Activated CD4-positive, alpha-beta T cell treated with anti-CD3 and anti-CD28 coated beads, Interleukin-2, amount 50 U/mL, for 24 hours (primary cell): ENCODE measurements at places on chromosomes 6 and 20.
A peak's percentile ranks its signal among the peaks of the same experiment; 100 is the strongest.

- DNase-seq, result no peak
Observed at GRCh38 chr20:9955646-9956045, 79.1 kb upstream of the ANKEF1 start.

GRCh38 chr6:154901876-154902552, 93.1 kb upstream of the TIAM2 start:
- no peak for DNase-seq

GRCh38 chr20:20832715-20833114, 120.3 kb upstream of the RALGAPA2 start:
- no peak for DNase-seq

- no peak for DNase-seq
Observed at GRCh38 chr20:47785311-47785853, at the start of gene SULF2. Gene SULF2, minus strand, starts transcription at chr20:47785481. Its CDS starts 28,118 bp downstream, at chr20:47757363.

- DNase-seq, result no peak
Observed at GRCh38 chr6:61909486-61909885, 376.5 kb downstream of the KHDRBS2 start.

- no peak for DNase-seq
Observed at GRCh38 chr6:45718131-45718530, 297.5 kb downstream of the CLIC5 start.

GRCh38 chr20:8082025-8082424, 50.0 kb upstream of the PLCB1 start:
- DNase-seq, result no peak

GRCh38 chr6:39496915-39497314, 174.4 kb upstream of the KCNK16 start:
- DNase-seq, result no peak

GRCh38 chr20:9550871-9551270, 36.5 kb downstream of the LAMP5 start:
- no peak for DNase-seq

DNA sequence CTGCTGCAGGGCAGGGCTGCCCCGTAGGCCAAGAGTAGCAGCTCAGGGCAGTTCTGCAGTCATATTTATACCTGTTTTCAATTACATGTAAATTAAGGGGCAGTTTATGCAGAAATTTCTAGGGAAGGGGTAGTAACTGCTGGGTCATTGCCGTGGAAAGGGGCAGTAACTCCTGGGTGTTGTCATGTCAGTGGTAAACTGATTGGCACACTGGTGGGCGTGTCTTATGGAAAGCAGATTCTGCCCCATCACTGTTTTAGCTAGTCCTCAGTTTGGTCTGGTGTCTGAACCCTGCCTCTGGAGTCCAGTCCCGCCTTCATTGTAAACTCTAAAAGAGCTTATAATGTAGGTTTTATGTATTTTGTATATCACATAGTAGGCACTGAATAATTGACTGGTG, 22.1 kb downstream of the MAP3K4 start:
- no peak for DNase-seq

GRCh38 chr20:2303673-2304072, 7.9 kb downstream of the TGM3 start:
- DNase-seq, result no peak

GRCh38 chr6:85561750-85562357, 31.8 kb downstream of the SNX14 start:
- no peak for DNase-seq

- no peak for DNase-seq
Observed at GRCh38 chr6:16776394-16777017, 15.2 kb upstream of the ATXN1 start.

- no peak for DNase-seq
Observed at GRCh38 chr20:52252664-52253063, 61.1 kb upstream of the ZFP64 start.

- DNase-seq, result no peak
Observed at GRCh38 chr6:128156321-128157111, 255.7 kb upstream of the THEMIS start.

DNA sequence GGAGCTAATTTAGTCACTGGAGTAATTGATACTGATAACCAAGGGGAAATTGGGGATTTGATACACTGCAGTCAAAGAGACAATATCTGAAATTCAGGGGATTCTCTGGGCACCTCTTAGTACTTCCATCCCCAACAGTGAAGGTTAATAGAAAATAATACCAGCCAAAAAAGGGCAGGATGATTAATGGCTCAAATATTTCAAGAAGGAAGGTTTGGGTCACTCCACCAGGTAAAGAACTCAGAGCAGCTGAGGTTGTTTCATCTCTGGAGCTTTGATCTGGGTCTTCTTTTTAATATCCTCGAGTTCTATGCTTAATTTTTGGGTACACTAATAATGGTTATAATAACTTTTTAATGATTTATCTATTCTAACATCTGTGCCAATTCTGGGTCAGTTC, 70.8 kb downstream of the CDKAL1 start:
- no peak for DNase-seq

- DNase-seq, result no peak
Observed at GRCh38 chr20:4018023-4018748, 2.8 kb upstream of the RNF24 start.

DNA sequence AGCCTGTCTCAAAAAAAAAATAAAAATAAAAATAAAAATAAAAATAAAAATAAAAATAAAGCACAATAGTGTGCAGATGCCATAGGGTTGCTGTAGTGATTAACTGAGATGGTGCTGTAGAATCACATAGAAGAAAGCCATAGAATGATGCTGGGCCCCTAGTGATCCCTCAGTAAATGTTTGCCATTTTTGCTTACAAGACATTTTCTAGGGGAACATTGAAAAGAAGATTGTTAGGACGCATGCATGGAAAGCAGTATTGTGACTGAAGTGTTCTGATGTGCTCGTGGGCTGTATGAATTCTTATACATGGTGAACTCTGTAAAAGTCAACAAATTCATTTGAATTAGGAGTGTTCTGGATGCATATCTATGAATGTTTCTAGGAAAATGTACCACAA, 22.0 kb upstream of the SAMD3 start:
- DNase-seq, result no peak

DNA sequence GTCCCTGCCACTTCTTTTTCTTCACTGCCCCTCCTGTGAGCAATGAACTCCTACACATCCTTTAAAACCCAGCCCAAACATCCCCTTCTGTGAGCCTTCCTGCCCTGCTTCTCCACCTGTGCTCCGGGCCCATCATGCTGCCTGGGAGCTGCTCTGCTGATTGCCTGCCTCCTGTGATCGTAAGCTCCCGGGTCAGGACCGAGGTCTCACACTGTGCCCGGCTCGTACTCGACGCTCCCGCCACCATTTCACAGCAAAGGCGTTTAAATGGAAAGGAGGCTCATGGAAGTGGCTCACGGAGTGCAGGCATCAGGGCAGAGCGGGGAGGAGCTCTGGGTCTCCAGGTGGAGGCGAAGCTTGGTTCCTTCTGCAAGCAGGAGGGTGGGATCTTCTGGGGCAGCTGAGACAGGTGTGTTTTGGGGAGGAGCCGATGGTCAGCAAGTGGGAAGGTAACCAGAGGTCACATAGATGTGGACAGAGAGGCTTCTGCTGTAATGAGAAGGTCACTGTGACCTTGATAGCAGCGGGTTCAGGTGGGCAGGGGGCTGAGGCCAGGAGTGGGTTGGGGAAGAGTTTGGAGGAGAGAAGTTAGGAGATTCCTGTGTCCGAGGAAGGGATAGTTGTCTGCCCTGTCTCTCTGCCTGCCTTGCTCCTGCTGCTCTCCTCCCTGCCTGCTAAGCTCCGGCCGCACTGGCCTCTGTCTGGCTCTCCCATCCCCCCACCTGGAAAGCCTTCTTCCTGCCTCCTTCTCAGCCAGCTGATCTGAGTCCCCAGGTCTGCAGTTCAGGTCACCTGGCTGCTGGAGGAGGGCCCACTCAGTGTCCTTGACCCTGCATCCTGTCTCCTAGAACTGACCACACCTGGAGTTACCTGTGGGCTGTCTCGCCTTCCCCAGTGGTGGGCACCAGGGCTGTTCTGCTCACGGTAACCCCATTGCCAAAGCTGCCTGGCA, 52.7 kb upstream of the FRMD1 start:
- no peak for DNase-seq

DNA sequence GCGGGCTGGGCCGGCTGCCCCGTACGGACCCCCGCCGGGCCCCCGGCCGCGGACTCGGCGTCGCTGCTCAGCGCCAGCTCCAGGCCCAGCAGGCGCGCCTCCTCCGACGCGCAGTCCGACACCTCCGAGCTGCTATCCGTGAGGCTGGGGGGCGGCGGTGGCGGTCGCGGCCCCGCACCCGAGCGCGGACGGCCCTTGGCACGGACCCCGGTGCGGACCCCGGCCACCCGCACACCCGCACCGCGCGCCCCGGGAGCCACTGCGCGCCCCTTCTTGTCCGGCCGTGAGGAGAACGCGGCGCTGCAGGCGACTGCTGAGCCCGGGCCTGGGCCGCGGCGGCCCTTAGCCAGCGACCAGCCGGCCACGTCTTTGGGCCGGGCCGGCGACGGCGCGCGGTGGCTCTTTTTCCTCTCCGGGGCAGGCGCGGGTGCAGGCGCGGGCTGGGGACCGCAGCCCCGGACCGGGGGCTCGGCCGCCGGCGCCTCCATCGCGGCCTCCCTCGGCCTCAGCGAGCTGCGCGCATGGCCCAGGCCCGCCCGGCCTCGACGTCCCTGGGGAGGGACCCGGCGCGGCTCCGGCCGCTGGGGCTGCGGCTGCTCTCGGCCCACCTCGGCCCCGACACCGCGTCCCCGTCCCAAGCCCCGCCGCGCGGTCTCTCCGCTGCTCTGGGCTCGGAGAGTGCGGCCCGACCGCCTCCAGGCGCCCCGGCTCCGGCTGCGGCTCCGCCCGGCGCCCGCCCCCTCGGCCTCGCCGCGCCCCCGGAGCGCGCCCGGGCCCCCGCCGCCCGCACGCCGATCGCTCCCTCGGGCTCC, 12.9 kb upstream of the TLDC2 start:
- no peak for DNase-seq

DNA sequence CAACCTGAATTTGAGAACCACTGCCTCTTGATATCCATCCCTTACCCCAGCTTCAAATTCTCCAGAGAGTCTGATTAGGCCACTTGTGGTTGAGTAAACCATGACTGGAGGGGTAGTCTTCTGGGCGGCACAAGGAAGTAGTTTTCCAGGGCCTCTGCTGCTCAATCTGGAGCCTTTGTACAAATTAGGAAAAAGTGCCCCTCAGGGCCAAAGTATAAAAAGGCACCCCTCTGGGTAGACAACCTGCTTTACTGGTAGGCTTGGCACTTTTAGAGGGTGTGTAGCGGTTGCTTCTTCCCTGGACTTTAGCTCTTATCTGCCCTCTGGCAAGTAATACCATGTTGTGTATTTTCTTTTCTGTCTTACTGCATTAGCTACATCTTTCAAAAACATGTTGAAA, 32.9 kb upstream of the RPL7L1 start:
- DNase-seq, result no peak

DNA sequence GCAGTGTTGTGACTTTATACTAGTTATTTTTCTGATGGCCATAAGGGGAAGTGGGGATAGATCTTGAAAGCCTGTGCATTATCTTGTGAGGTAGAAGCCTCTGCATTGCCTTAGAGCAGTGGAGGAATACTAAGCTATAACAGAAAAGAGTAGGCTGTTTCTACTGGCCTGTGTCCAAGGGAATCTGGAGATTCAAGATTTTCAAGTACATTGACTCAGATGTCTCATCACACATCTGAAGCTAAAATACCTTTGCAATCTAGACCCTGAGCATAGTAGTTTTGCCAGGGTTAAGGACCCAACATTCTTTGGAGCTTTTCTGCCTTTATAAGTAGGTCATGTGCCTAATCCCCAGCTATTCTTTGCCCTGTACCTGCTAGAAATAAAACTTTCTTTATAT, 272.3 kb downstream of the TENT5A start:
- DNase-seq, result no peak

DNA sequence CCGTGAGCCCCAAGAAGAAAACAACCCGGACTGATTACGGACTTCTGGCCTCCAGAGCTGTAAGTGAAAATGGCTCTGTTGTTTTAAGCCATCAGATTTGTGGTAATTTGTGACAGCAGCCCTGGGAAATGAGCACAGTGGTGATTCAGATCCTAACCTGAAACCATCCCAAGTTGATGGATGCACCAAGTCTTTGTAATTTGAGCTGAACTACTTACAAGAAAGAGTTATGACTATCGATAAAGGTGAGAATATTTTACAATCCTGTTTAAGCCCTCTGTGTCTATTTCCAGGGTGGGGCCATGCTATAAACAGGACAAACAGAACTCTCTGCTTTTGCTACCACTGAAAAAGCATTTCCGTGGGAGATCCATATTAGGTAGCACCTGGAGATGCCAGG, 19.1 kb upstream of the RIN2 start:
- no peak for DNase-seq

DNA sequence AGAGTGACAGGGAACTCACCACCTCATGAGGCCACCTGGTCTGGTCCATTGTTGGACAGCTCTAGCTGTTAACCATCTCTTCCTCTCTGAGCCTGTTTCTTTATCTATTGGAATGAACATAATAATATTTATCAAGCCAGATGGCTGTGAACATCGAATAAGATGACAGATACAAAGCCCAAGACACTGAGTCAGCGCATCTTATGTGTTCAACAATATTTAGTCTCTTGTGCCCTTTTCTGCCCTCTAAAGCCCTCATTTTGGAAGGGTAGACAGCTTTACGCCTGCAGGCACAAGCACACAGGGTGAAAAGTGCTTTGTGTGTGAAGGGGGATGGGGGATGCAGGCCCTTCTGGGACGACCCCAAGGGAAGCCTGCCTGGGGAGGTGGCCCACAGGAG, 164.0 kb downstream of the GRM4 start:
- DNase-seq, result no peak

- DNase-seq, result no peak
Observed at GRCh38 chr6:72699159-72699558, 77.3 kb downstream of the KCNQ5 start.

- peak; percentile 22 for DNase-seq
Observed at GRCh38 chr6:11710311-11710761, 68.3 kb downstream of the ADTRP start.

GRCh38 chr20:34452281-34452982, 63.8 kb upstream of the DYNLRB1 start:
- DNase-seq, result no peak

- no peak for DNase-seq
Observed at GRCh38 chr6:24272553-24272952, 85.3 kb downstream of the DCDC2 start.

DNA sequence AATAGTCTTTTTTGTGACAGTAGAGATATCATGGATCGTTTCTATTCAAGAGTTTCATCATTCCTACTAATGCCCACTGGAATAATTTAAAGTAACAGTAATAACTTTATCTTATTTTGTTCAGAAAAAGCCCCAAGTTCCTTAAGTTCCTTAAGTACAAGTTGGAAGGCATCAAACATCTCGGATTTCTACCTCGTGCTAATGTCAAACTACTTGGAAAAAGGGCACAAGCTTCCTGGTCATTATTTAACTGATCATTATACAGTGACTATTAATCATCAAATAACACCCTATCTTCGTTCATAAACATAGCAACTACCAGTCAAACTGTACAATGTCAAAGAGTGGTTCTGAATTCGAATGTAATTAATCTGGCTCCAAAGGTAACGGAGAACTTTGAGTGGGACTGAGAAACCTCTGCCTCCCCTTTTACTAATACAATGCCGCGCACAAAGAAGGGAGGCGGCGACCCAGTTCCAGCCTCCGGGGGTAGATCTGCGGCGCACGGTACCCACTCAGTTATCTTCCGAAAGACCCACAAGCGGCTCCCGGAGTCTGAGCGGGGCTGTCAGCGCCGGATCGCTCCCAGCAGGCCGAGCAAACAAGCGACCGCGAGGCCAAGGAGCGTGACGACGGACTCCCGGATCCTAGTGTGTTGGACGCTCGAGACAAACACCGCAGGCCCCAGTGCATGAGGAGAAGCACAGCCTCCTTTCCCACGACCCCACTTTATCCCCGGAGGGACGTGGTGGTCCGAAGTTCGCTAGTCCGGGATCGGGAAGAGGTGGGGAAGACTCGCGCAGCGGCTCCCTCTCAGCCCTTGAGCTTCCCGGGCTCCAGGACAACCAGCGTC, 716 bp downstream of the SHPRH start:
- DNase-seq, result peak; percentile 15
